Fibroblast of skin of right quadriceps (primary cell): ENCODE measurements at places on chromosomes 7 and 10.

GRCh38 chr10:58585435-58585834 is 72.8 kb downstream of the BICC1 start:
- DNase-seq = no peak

- DNase-seq = no peak
Measured at GRCh38 chr7:47402941-47403866, 178.7 kb downstream of the TNS3 start.

GRCh38 chr10:90204131-90204955 is 503.0 kb downstream of the KIF20B start:
- DNase-seq = peak; percentile 60

DNA sequence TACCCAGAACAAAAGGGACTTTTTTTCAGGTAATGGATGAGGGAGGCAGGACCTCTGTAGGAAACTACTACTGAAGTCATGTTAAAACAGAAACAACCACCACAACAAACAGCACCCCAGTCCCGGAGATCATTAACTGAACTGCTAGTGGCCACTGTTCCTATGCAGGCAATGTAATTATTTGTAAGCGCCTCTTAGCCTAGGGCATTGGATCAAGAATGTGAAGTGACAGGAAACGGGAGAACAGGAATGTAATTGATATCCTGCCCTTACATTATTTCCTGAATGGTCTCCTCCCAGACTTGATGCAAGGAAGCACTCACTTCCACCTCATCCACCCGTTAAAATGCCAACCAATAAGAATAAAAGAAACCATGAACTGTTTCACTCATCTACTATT is 16.7 kb upstream of the GAD2 start:
- DNase-seq = no peak

- no peak for DNase-seq
Measured at GRCh38 chr10:73119952-73120351, 9.7 kb downstream of the NUDT13 start.

DNA sequence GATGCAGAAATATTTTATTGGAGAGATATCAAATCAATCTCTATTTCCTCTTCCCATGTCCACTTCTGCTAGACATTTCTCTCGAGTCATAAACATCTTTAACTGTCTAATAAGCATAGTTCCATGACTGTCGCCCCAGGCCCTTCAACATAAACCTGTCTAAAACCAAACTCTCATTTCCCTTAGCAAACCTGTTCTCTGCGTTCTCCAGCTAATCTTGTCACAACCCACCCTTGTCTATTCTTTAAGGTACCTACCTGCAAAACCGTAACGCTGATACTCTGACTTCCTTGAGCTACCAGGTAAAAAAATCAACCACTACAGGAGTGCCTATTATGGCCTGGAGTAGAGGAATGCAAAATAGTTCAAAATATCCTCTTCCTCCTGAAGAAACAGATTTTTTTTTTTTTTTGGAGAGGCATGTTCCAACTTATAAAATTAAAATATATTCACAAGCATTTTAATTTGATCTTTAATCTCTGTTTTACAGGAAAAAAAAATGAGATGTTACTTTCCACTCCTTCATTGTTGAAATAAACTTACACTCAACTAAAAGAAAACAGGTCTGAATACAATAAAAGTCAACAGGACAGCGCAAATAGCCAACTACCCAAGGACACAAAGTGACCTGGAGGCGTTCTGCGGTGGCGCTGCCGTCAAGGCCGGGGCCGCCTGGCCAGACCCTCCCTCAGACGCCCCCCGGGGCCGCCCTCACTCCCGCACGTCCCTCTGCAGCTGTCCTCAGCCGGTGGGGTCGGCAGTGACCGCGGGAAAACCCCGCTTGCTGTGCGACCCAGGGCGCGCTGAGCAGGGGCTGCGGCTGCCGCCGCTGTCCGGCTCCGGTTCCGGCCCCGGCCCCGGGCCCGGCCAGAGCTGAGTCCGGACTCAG is 765 bp downstream of the SLC25A40 start:
- no peak for DNase-seq

- DNase-seq = no peak
Measured at GRCh38 chr10:36899652-36900051, 225.7 kb upstream of the ANKRD30A start.

GRCh38 chr7:158432369-158433341 is 155.0 kb downstream of the PTPRN2 start:
- DNase-seq = no peak

DNA sequence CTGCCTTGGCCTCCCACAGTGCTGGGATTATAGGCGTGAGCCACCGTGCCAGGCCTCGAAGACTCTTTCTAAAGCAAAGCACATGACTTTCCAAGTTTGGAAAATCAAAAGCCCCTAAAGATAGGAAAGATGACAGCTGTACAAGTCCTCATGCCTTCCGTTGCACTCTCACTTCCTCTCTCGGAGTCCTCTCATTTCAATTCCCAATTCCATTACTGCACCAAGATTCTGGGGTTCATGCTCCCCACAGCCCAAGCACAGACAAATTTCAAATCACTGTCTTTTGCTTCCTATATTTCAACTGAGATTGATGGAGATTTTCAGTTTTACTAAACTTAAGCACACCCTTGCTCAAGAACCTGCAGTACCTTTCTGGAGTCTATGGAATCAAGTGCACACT is 10.9 kb upstream of the PLAU start:
- no peak for DNase-seq

- DNase-seq = no peak
Measured at GRCh38 chr10:48243487-48243886, 31.0 kb downstream of the FRMPD2 start.

GRCh38 chr10:24448351-24448999 is 239.5 kb downstream of the KIAA1217 start:
- DNase-seq = peak; percentile 64

DNA sequence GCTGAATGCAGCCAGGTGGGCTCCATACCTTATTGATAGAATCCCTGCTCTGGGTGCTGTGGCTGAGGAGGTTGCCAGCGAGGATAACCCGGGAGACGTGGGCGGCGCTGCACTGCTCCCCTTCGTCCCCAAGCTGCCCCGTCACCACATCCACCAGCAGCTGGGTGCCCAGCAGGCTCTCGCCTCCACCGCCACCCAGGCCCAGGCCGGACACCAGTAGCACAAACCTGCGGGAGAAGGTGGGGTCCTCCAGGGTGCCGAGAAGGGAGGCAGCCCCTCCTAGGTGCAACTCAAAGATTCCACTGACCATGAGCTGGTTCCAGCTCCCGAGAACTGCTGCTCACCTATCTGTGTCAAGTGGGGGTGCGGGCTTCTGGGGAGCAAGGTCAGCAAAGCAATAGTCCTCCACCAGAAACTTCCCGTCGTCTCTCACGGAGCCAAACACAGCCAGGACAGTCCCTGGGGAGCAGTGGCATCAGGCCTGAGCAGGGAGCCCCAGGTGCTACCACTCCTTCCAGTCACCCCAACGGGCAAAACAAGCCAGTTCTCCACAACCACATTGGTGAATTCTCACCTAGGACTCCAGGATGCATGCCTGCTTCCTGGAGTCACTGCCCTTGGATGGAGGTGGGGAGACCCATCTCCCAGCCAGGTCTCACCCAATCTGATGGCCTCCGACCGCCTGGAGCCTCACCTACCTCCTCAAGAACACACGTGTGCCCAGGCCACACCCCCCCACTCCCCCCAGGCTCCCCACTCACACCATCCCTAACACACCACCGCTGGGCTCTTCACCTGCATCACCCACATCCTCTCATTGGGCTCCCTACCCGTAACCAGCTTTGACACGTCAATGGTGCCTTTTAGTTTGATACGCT is 6.3 kb downstream of the POLD2 start:
- DNase-seq = no peak

DNA sequence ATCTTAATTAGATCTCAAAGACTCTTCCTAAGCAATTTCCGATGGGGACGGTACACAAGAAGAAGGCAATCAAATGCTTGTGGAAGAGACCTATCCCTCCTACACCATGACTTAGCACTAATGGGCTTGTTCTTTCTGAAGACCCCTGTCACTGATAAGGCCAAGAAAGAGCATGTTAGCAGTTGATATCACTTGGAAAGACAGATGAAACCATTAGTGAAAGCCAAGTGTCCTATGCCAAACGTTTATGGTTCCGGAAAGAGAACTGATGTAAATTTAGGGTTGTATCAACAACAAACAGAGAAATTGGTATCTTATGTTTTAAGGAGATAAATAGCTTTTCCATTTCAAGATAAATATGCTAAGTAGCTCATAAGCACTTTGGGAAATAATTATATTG is 6.5 kb downstream of the UROS start:
- no peak for DNase-seq

GRCh38 chr10:113572520-113573290 is 19.9 kb downstream of the HABP2 start:
- no peak for DNase-seq

DNA sequence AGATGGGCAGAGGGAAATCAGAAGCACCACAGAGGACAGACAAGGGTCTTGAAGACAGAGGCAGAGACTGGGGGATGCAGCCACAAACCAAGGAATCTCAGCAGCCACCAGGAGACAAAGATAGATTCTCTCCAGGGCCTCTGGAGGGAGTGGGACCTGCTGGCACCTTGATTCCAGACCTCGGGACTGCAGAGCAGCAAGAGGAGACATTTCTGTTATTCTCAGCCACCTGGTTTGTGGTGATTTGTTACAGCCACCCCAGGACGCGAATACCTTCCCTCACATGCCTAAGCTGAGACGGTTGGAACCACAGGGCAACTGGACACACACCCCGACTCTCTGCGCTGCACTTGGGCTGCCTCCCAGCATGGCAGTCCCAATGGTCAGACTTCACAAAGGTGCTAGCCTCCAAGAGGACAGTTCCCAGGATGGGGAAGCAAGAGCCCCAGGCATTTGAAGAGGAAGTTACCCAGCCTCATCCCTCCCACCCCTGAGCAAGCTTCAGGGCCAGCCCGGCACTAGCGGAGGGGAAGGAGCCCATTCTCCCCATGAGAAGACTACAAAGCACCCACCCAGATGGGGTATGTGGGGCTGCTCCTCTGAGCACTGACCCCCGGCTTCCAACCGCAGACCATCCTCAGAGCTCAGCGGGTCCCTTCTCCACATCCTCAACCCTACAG is 104.6 kb upstream of the INSIG1 start:
- no peak for DNase-seq

- DNase-seq = no peak
Measured at GRCh38 chr7:70376561-70377031, 755.3 kb upstream of the GALNT17 start.

DNA sequence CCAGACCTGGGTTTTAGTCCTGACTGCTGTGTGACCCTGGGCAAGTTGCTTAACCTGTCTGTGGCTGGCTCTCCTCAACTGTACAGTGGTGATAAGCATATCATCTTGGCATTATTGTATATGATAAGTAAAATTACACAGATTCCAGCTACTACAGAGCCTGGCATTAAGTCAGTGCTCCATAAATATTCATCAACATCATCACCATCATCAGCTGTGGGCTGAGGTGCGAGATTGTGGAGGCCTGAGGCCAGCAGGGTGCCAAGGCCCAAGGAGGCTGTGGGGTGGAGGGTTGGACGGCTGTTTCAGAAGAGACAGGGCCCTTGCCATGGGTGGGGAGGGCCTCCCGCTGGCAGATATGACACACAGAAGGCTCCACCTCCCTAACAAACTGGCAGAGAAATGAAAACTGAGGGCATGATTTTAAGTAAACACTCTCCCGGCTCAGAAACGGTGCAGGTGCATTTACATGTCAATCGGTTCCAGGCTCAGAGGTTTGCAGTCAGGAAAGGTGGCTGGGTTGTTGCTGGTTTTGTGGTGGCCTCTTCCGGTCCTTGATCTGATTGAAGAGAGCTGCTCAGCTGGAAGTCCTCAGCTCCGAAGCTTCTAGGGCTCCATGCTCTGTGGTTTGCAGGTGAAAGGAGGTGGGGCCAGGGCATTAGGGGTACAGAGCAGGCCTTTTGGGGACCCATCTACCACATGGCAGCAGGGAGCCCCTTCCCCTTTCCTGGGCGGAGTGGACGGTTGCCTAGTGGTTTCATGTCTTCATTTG is 10.2 kb downstream of the CRYGN start:
- no peak for DNase-seq

DNA sequence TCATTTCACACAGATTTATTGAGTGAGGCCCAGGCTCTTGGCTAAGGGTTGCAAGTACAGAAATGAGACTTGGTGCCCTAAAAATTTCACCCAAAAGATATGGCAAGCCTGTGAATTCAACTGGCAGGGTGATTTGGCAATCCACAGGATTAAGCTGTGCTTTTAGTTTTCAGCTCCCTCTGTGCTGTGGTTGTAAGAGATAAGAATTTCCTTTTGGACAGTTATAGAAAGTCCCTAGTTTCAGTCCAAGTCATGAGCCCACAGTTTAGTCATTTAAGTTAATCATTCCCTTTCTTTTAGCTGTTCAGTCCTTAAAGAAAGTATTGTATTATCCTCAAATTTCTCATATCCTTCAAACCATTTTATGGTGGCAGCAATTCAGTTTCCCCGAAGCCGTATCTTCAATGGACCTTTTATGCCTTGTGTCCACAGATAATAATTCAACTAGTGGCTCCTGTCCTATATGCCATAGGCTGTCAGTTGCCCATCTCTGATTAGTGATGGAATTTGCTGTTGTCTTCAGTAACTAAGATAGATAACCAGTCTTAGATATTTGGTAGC is 73.4 kb upstream of the NAMPT start:
- DNase-seq = no peak

- DNase-seq = no peak
Measured at GRCh38 chr10:132328106-132328505, 3.9 kb upstream of the LRRC27 start.

GRCh38 chr7:70830060-70830395 is 301.9 kb upstream of the GALNT17 start:
- DNase-seq = no peak

DNA sequence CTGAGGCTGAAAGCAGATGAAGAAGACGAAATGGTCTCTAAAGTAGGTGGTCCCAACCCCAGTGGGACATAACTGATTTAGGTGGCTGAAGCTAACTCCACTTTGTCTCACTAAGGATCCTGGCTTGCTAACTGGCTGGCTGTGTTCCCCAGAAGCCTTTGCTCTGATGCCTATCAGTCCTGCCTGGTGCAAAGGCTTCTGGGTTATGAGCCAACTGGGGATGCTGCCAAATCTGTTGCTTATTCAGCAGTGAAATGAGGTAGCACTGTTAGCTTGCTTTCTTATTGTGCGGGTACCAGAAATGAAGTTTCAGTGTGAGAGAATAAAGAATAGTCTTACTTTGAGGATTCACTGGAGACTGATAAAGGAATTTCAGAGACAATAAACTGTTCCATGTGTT is 18.1 kb downstream of the PRKG1 start:
- DNase-seq = no peak

GRCh38 chr10:4456279-4456678 is 369.7 kb upstream of the AKR1E2 start:
- no peak for DNase-seq

DNA sequence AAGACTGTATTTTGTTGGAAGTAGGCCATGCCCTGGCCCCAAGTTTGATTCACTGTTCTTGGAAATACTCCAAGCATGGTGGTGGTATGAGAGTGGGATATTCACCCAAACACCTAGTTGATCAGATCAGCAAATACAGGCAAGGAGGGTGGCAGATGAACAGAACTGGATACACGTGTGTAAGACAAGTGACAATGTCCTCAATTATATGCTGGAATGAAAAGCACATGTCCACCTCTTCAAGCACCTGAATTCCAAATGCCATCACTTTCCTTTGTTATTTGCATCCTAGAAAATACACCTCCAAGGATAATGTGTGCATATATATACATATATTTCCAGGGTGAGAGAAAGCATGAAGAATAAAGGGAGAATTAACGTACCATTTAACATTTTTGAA is 131.8 kb upstream of the ZEB1 start:
- no peak for DNase-seq
